ENCODE measurements at places on chromosomes 7 and 10.

DNA sequence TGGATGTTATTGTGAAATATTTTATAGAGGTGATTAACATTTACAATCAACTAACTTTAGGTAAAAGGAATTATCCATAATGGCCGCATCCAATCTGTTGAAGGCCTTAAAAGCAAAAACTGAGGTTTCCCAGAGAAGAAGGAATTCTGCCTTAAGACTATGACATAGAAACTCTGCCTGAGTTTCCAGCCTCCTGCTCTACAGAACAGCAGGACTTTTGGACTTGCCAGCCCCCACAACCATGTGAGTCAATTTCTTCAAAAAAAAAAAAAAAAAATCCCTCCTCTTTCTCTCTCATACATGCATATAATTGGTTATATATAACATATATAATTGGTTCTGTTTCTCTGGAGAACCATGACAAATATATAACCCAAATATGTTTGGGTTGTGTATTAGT lies 15.4 kb downstream of the SLC25A28 start:
- DNase-seq, result no peak

- DNase-seq, result no peak
Measured at GRCh38 chr7:20227291-20227795, 10.2 kb upstream of the MACC1 start.

- no peak for DNase-seq
Measured at GRCh38 chr7:138932427-138932826, 48.8 kb downstream of the KIAA1549 start.

DNA sequence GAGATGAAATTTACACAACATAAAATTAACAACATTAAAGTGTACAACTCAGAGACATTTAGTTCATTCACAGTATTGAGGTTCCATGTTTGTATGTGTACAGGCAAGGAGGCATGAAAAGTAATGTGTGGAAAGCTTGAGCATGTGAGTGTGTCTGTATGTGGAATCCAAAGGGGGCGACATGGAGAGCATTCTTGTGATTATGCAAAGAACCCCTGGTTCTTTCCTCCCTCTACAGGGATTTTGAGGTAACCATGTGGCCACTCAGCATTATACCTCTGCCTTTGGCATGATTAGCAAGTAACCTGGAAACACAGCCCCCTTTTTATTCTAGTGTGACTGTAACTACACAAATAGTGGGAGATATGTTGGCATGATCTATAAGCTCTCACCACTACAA lies 21.0 kb downstream of the OR2F1 start:
- DNase-seq, result no peak

DNA sequence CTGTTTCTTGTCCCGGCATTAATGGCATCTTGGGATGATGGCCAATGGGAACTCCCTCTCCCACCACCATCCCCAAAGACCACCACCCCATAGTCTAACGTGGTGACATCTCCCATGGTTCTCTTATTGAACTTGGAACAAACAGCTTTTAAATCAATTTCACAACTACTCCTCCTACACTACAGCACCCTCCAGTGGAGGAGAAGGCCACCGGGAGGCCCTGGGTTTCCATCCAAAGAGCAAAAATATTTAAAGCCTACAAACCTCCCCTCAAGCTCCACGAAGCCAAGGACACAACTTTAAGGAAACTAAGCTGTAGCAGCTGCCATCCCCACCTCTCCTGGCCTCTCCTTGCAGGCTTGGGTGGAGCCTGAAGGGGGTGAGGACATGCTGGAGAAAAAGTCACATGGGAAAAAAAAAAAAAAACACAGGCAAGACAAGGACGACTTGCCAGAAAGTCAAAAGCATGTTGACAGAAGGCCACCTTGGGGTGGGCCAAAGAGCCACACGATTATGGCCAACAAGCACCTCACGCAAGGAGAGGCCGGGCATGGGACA lies 94.0 kb upstream of the LANCL2 start:
- no peak for DNase-seq

DNA sequence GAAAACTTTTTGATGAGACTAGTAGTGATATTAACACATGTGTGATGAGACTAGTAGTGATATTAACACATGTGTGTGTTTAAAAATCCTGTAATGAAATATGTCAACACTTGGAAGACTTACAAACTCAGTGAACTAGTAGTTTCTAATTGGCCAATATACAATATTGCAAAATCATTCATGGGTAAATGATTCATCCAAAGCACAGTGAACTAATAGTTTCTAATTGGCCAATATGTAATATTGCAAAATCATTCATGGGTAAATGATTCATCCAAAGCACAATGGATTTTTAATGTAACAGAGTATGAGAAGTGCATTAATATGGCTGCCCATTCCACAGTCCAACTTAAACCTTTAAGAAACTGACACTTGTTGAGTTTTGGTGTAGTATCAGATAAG lies 77.8 kb downstream of the ATAD1 start:
- DNase-seq, result no peak

DNA sequence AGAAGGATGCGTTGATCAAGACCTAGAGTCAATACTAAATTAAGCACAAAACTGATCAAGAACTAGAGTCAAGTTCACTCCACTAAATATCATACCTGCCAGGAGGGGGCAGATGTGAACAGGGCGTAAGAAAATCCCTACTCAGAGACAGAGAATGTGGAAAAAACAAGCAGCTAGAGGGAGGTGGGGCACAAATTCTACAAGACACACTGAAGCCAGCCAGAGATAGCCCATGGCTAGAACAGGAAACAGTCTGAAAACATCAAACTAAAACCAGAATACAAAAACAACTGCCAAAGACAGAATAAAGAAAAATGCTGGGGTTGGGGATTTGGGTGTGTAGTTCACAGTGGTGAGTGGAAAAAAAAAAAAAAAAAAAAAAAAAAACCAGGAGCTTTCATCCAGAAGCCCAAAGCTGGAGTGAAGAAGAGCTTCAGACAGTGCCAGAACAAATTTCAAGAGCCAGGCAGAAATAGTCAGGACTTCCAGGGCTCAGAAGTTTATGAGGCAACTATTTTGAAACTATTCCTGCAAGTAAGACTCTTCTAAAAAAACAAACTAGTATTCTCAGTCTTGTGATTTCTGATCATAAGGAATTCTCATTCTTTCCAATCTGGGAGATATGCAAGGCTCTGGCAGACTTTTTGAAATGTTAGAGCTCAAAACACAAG lies 118.3 kb downstream of the CCDC71L start:
- DNase-seq, result no peak

- no peak for DNase-seq
Measured at GRCh38 chr10:122981066-122981464, 864 bp downstream of the PSTK start.

DNA sequence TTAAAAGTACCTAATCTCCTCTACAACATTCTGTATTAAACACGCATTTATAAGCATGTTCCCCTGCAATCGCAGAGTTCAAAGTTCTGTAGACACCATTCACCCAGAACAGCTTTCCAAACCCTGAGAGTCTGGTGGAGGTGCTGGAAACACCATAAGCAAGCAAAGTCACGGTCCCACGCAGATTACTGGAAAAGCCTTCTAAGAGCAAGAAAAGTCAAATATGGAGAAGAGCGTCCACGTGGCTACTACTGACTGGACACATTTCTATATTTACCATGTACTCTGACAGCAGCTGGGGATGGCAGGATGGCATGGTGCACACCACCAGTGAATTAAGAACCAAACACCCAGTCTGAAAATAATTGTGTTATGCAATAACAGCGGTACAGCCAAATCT lies 97.7 kb downstream of the PARD3 start:
- DNase-seq, result no peak

DNA sequence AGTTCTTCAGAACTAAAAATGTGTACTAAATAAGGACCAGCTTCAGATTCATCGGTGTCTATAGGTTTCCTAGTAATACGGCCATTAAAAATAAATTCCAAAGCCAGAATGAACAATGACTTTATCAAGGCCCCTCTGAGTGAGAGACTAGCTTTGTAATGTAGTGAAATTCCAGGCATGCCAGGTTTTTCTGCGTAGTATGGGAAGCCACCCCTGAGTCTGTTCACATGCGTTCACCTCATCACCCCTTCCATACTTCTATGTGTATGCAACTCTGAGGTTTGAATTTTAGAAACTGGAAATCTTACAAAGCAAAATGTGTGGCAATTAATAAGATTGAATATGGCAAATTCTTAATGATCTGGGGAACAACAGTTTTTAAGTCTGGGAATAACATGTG lies 24.5 kb downstream of the RNF32 start:
- DNase-seq, result no peak

GRCh38 chr7:142153400-142153799 lies 41.9 kb downstream of the MGAM2 start:
- no peak for DNase-seq

DNA sequence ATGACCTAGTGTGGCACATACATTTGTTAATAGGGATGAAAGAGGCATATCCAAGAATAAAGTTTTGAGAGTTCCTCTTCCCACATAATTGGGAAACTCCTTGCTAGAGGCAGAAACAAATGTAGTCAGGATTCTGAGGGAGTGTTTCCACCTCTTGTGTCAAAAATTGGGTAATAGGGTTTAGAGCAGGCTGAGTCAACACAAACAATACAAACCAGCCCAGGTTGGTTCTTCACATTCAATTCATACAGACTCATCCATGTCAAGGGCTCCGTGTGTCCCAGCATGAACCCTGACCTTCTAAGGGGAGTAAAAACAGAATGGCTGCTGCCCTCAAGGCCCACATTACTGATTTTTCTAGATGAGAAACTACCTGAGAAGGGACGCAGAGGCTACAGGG lies 75.3 kb downstream of the GLI3 start:
- DNase-seq, result no peak

- DNase-seq, result no peak
Measured at GRCh38 chr7:101185258-101185839, 5.3 kb upstream of the NAT16 start.

- DNase-seq, result no peak
Measured at GRCh38 chr10:47276576-47277351, 23.2 kb upstream of the GDF10 start.

DNA sequence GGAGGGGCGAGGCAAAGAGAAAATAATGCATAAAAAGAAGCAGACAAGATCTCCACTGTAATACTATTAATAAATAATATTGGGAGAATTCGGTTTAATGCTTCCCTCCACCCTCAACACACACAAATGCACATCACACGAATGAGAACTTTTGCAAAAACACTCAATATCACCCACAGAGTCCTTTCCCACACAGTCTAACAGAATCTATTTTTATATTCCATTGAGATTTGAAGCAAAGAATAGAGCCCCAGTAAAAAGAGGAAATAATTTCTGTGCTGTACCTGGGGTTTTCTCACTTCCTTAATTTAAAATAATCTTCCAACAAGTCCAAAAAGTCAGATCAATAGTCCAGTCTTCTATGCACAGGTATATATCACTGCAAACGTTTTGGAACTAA lies 17.0 kb downstream of the PIK3AP1 start:
- DNase-seq, result no peak

DNA sequence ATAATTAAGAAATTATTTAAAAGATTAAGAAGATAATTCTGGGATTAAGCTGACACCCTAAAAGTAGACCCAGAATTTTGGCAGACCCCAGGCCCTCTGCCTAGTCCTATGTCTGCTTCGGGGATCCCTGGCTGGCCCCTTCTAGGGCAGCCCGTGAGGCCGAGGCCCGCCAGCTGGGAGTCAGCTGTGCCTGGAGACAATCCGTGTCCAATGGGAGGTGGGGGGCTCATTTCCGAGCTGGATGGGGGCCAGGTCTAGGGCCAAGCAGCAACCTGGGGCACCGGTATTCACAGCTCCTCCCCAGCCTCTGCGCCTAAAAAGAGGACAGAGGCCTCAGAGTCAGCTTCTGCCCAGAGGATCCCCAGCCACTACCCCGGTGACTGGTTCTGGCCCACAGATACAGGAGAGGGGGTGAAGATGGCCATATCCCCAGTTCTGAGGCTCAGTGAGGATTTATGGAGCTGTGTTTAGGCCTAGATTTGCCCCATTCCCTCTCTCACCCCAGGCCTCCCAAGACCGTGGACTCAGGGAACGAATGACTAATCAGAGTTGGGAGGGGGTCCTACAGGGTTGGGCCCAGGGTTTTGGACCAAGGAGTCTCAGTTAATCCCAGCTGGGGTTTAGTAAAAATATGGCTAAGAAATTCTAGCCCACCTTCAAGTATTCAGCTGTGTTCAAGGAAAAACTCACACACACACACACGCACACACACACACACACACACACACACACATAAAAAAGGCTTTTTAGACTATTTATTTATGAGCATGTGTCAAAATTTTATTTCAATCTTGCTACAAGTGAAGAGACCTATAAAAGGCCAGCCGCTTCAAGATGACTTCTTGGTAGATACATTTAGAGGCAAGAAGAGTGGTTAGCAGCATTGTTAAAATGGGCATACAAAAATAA lies 37.4 kb upstream of the LBX1 start:
- DNase-seq, result peak; percentile 66

- DNase-seq, result no peak
Measured at GRCh38 chr7:8246020-8246419, 15.9 kb downstream of the ICA1 start.

GRCh38 chr7:117874191-117874700 lies 1.0 kb upstream of the CTTNBP2 start:
- no peak for DNase-seq

DNA sequence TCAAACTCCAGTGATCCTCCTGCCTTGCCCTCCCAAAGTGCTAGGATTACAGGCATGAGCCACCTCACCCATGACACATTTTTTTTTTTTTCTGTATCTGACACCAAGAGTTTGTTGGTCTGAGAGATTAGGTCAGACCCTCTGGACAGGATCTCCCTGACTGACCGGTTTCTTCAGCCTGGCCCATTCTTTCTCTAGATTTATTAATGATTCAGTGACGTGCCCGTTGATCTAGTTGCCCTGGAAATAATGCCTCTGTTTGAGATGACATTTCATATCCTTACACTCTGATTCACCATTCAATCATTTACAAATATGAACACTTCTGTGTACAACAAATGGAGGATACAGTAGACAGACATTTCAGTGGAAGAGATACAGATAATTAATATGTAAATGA lies 1.4 kb upstream of the ZNF212 start:
- no peak for DNase-seq

DNA sequence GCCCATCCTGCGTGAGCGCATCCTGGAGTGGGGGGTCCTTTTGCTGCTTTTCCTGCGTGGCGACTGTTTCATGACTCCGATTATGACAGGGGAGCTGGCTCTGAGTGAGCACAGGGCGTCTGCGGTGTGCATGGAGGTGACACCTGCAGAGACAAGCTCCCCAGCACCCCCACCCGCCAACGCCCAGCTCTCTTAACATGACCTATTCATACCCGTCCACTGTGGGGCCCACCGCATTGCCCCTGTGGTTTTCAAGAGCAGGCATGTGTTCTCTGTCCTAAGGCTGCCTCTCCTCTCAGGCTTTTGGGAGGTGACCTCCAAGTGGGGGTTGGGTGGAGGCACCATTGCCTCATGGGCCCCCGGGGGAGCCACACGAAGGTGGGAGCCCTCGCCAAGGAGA lies 500.7 kb downstream of the TCERG1L start:
- no peak for DNase-seq

DNA sequence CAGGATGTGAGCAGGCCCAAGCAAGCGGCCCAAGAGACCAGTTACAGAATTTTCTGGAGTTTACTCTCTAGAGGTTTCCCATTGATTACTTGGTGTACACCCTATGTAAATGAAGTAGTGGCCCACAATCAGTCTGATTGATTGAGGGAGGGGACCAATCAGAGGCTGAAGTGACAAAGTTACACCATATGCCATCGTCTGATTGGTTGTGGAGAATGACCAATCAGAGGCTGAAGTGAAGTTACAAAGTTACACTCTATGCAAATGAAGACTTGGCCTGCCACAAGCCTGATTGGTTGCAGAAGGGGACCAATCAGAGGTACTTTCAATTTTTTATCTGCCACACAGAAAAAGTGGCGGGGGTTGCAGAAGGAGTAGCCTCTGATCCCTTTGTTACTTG lies 83.7 kb downstream of the KIF20B start:
- DNase-seq, result no peak
